GM23248 (cell line): ENCODE measurements at places on chromosomes 2 and 18. TPM values are rescaled to one million over a fixed set of nuclear protein-coding genes. Genes with fewer than 3 reads are reported as not detected.

The FAM124B gene
- not detected in 2 replicates for total RNA-seq

DNA sequence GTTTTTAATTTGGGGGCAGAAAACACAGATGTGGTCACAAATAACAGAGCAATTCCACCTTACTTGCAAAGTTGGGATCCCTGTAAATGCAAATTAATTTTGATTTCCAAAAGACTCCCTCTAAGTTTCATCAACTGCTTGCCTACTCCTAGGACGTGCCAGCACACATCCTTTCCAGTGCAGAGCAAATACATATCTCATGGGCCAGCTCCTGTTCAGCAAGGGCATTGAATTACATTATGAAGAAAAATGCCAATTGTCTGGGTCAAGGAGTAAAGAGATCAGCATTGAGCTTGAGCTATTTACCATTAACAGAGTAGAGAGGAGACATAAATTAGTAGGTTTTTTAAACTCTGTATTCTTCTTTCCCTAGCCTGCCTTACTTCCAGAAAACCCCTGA is 18.8 kb downstream of the PID1 start:
- H3K4me3 ChIP-seq = no peak overlapping the region
- no peak for DNase-seq
- no peaks in the 10 kb centered on the region for H3K27me3 ChIP-seq
- H3K4me1 ChIP-seq = no peaks in the 10 kb centered on the region
- H3K36me3 ChIP-seq = no peaks in the 10 kb centered on the region

The ITPRIPL1 gene
- total RNA-seq = 0.25 and 0.32 TPM in 2 replicates

DNA sequence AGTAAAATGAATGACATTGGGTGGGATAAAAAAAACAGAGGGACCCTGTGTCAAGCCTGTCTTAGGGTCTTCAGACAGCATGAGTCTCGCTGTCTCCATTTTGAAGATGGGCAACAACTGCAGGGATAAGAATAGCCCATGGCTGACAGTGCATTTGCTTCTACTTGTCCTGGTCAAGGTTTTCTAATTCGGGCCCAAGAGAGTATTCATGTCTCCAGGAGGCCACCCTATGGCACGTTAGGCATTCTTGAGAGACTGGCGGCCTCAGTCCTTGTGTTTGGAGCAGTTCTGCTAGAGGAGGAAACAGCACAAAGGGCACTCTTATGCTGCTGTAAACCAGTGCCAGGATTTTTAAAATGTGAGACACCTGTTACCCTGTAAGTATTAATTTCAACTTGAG is 9.5 kb upstream of the MYL1 start:
- no peak overlapping the region for H3K4me3 ChIP-seq
- no peak for DNase-seq
- no peaks in the 10 kb centered on the region for H3K27me3 ChIP-seq
- no peak overlapping the region for H3K27ac ChIP-seq
- no peaks in the 10 kb centered on the region for H3K36me3 ChIP-seq

GRCh38 chr2:88236666-88237065 is 66.5 kb downstream of the THNSL2 start:
- H3K36me3 ChIP-seq = no peaks in the 10 kb centered on the region
- H3K27me3 ChIP-seq = no peaks in the 10 kb centered on the region; the same call in 1 of the 2 replicates
- H3K27ac ChIP-seq = no peak overlapping the region
- H3K4me1 ChIP-seq = no peaks in the 10 kb centered on the region
